ENCODE measurements at places on chromosomes 1 and 21.

GRCh38 chr1:197884173-197884572, 18.3 kb upstream of the C1orf53 start:
- DNase-seq = no peak

DNA sequence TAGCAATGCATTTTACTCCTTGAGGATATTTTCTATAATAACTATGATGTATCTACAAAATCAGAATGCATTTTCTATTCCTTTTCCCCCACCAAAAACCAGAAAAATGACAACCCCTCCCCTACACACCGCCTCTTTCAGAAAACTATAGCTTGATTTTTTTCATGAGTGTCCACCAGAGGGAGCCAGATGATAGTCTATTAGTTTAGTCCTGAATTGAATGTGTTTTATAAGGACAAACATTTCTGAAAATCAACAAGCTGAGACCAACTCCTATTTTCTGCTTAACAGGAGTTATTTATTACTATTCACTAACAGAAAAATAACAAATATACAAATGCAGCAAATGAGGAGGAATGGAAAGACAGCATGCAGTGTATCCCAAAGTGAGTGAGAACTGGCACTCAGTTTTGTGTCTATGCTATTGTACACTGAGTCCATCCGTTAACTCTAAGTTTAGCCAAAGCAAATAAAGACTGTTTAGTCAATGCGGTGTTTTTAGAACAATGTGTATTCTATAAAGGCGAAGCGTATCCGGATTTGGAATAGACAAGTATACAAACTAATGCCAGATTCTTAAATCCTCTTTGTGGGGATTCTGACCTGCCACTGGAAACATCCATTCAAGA, 182.6 kb downstream of the VAV3 start:
- DNase-seq = no peak

GRCh38 chr1:33719771-33720670, 143.9 kb upstream of the HMGB4 start:
- DNase-seq = no peak

GRCh38 chr1:159872891-159873290, 10.4 kb upstream of the VSIG8 start:
- no peak for DNase-seq

GRCh38 chr1:240843798-240844197, 231.8 kb upstream of the GREM2 start:
- no peak for DNase-seq

GRCh38 chr1:208157769-208158168, 86.4 kb downstream of the PLXNA2 start:
- DNase-seq = no peak

GRCh38 chr1:48960320-48960719, 183.6 kb upstream of the BEND5 start:
- no peak for DNase-seq

DNA sequence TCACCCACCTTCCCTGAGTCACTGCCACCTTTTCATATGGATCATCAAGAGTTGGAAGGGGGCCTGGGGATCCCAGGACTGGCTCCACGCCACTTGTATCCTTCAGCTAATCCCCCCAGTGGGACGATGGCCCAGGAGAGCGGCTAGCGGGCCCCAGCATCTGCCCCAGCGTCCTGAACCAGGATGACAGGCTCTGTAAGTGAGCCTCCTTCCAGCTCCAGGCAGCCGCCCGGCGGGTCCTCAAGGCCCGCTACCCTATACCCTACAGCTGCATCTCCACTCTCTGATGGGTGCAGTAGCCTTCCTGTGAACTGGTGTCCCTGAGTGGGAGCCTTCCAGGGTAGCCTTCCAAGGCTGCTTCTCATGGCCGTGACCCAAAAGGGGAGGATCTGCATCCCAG, 183.1 kb downstream of the ATG4C start:
- no peak for DNase-seq

DNA sequence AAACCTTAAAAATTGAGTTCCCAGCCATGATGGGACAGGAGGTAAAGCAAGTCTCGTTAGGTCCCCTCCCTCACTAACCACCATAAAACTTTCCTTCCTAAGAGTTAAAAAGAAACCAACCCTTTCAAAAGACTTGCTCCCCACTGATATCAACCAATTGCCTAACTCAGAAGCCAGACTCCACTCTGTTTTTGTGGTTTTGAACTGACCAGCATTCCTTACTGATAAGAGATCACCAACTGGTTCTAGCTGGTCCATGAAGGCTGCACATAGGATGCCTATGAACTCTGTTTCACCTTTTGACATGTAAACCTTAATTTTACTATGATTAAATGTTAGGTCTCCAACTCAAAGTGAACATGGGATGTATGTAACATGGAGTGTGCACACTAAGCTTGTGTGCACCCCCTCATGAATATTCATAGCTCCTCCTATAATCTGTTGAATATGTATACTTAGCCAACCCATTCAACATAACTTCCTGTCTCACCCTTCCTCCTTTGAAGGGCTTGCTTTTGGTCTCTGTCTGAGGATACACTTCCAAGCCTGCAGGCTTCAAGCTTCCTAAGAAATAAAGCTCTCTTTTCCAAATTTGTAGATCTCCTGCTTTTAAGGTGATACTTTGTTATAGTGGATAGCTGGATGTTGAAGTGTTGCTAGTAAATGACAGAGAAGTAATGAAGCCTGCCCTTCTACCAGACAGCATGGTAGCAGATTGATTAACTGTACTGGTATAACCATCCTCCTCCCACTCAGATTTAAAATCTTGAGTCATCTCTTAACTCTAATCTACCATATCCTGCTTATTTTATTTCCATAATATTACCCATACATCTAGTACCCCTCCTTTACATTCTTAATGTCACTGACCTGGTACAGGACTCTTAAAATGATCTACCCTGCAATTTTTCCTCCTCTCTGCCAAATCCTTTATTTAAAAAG, 95.6 kb downstream of the ZNF644 start:
- DNase-seq = no peak

GRCh38 chr1:211135342-211135950, 1.5 kb upstream of the KCNH1 start:
- DNase-seq = peak; percentile 45

DNA sequence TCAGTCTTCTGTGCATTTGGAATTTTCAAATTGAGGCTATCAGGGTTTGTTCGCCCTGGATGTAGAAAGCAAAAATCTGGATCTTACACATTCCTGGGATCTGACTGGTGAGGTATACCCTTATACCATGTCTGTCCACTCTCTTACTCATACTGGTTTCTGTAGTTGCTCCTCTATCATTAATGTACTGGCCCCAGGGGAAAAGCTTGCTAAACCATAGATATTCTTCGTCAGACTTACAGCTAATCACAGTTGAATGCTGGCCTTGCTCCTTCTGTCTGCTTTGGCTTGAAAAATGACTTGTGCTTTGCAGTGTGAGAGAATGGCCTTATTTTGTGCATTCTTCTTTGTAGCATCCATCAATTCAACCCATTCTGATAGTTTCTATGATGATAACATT, 30.5 kb downstream of the TBCE start:
- no peak for DNase-seq

- DNase-seq = no peak
Measured at GRCh38 chr1:9306006-9306405, 13.3 kb downstream of the SPSB1 start.

- DNase-seq = no peak
Measured at GRCh38 chr1:46797696-46798470, 963 bp upstream of the CYP4B1 start.

DNA sequence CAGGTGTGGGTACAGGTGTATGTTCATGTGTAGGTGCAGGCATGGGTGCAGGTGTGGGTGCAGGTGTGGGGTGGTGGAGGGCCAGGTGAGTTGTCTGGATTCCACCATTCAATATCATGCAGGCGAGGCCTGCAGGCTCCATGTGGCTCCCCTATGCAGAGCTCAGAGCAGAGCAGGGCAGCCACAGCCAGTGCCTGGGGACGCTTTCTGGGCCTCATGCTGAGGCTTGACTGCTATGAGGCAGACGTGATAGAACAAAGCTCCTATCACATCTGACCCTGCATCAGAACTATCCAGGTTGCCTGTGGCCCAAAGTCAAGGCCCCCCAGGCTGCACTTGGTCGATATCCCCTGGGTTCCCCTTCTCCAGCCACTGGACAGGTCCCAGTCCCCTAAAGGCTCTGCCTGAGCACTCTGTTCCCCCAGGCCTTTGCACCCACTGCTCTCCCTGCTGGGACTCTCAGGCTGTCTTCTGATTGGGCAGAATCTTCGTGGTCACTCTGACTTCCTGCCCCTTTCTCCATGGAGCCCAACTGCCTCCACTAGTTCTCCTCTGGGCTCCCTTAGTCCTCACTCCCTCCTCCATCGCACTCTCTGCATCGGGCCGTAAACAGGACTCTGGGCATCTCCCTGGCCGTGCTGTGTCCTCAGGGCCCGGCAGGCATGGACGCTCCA, 78.6 kb upstream of the ACTL8 start:
- DNase-seq = no peak

GRCh38 chr1:199041173-199041914, 402.5 kb downstream of the PTPRC start:
- no peak for DNase-seq

GRCh38 chr1:9351654-9352271, 59.1 kb downstream of the SPSB1 start:
- no peak for DNase-seq

GRCh38 chr1:195898373-195898772, 709.9 kb downstream of the KCNT2 start:
- DNase-seq = no peak

DNA sequence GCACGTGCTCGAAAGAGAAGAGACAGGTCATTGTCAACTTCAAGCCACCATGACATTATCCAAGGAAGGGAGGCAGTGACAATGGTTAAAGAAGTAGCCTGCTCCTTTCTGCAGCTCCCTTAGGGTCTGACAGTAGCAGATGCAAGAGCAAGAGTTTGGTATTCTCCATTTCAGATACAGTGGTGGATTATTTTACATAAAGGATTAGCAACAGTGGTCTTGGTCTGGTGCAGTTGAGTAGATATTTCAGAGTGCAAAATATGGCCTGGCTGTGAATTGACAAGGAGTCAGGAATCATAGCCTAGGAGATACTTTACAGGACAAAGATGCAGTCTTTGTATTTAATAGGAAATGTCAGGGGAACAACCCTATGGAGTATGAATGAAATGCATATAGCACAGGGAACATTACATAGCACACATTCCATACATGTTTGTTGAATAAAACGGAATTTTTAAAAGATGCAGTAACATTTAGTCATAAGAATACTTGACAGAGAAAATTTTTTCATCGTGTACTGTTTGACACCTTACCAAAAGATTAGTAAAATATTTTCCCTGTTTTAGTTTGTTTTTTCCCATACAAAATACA, 41.8 kb downstream of the CHRM3 start:
- DNase-seq = no peak

- DNase-seq = no peak
Measured at GRCh38 chr1:152537496-152537895, 23.2 kb downstream of the CRCT1 start.

GRCh38 chr1:101371259-101371658, 134.4 kb downstream of the S1PR1 start:
- DNase-seq = no peak

GRCh38 chr1:79587229-79587628, 580.7 kb upstream of the ADGRL4 start:
- DNase-seq = no peak

- DNase-seq = no peak
Measured at GRCh38 chr1:111174070-111174469, 26.4 kb downstream of the DENND2D start.

DNA sequence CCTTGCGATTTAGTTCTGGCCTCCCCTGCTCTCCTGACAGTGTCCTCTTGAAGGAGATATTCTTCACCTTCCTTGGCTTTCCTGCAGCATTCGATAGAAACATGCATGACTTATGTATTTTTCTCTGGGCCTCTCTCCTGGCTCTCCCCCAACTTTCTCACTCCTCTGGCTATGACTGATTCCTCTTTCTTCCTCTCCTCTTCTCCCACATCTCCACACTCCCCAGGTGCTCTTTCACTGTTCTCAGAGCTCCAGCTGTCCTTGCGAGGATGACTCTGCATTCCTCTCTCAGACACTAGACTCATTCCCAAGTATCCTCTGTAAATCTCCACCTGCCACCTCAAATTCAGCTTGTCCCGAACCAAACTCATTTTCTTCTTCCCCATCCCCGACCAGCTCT, 18.0 kb downstream of the LRRC42 start:
- DNase-seq = no peak

DNA sequence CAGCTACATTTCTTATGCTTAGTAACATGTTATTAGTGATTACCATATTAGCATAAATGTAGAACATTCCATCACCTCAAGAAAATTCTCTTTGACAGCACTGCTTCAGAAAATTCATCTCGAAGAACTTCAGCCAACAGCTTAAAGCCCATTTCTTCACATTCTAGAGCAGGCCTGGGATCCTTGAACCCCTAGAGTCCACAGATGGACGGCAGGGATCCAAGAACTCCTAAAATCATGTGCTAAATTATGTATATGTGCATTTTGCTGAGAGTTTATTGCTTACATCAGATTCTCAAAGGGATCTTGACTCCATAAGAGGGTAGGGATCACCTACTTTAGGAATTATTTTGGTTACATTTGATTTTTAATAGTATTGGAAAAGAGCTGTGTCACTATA, 76.2 kb upstream of the TEKT2 start:
- no peak for DNase-seq

DNA sequence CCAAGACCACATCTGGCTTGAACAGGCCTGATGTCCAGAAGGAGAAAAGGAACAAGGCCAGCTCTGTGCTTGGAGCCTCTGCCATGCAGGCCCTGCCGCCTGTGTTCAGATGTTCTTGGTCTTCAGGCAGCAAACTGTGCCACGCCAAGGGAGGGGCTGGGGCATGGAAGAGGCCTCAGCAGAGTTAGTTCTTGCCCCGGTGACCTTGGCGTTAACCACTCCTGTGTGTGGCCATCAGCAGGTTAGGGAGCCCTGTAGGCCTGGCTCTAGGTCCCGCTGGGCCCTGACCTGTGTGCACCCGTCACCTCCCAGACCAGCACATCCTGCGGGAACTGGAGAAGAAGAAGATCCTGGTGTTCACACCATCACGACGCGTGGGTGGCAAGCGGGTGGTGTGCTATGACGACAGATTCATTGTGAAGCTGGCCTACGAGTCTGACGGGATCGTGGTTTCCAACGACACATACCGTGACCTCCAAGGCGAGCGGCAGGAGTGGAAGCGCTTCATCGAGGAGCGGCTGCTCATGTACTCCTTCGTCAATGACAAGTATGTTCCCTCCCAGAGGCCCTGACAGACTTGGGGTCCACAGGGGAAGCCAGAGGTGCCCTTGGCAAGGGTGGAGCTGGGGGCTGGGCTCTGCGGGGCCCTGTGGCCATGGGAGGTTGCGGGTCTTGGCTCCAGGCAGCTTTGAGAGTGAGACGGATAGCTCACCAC, 7.1 kb downstream of the ZC3H12A start:
- DNase-seq = no peak
